ENCODE measurements at places on chromosomes 6 and 20. TPM values are rescaled to one million over a fixed set of nuclear protein-coding genes. Genes with fewer than 3 reads are reported as not detected.

- DNase-seq: no peak
Measured at GRCh38 chr20:17276101-17276500, 49.3 kb downstream of the PCSK2 start.

GRCh38 chr20:53599044-53599362 is 5.4 kb upstream of the ZNF217 start:
- DNase-seq: no peak

DNA sequence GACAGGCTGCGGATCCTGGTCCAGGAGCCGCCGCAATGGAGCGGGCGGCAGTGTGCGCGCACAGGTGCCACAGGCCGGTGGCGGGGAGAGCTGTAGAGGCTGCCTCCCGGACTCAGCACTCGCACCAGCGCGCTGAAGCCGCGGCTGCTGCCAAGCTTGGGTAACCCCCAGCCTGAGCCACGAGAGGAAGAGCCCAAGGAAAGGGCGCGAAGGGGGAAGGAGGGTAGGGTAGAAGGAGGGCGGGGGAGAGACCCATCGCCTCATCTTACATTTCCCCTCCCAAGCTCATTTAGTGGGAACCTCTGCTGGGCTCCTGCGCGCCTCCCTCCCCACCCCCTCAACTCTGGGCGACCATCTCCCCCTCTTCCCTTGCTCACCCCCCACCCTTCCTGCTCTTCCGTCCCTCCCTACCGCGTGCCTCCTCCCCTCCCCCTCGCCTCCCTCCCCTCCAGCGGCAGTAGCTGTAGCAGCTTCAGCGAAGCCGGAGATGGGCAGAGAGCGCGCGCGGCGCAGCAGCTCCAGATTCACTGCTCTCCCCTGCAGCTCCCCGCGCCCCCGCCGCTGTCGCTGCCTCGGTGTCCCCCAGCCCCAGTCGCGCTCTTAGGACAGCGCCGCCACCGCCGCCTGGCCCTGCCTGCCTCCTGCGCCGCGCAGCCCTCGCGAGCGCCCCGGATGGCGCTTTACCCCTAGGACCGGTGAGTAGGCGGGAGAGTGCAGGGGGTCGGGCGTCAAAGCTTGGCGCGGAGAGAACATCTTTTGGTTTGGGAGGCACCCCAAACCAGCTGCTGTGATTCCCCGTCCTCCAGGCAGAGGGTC is at the start of gene FUT9:
Gene FUT9, plus strand, starts transcription at position 457 of the 816 bp plus-strand sequence. CDS start 187,182 bp downstream, outside the sequence.
- peak; percentile 48 for DNase-seq

DNA sequence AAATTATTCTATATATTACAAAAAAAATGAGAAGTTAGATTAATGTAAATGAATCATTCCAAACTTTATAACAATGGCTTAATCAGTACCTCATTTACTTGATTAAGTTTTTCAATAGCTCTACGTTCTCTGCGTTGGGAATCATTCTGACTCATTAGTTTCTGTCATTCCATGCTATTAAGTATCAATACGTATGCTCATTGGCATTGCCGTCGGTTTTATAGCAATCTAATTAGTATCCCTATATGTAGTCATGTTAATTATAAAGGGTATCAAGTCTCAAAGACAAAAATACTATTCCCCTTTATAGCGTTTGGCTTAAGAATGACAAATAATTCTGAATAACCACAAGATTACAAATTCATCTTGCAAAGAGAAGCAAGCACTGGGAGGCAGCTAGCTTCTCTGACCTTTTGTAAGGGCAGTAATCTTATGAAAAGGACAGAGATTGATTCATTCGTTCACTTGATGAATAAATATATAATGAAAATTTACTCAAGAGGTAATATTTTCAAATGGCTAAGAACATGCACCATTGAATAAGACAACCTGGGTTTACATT is 41.8 kb downstream of the OLIG3 start:
- DNase-seq: no peak

- DNase-seq: no peak
Measured at GRCh38 chr6:125810445-125810844, 19.7 kb downstream of the NCOA7 start.

GRCh38 chr6:91664327-91664959 is 1077.6 kb upstream of the MAP3K7 start:
- DNase-seq: no peak

- peak; percentile 41 for DNase-seq
Measured at GRCh38 chr6:36979347-36979742, 6.7 kb downstream of the MTCH1 start.

GRCh38 chr20:45091366-45091765 is 9.6 kb downstream of the KCNS1 start:
- DNase-seq: no peak

- DNase-seq: peak; percentile 36
Measured at GRCh38 chr6:15132854-15133670, 112.8 kb upstream of the JARID2 start.

PNPLA1 gene
- polyA plus RNA-seq: not detected

LRRN4 gene
- polyA plus RNA-seq: 135 TPM

DNA sequence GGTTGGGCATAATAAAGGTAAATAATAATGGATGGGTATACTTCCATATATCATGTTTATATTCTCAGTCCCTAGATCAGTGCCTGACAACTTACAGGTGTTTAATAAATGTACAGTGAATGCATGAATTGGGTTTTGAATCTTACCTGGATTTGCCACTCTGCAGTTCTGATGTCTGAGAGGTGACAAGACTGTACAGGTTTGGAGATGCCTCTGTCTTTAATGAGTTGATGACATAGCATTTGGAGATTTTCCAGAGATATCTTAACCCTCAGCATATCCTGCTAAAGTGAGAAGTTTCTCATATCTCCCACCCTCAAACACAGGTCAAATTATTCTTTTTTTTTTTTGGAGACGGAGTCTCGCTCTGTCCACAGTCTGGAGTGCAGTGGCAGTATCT is 2.2 kb downstream of the ANKS1A start:
- no peak for DNase-seq

- no peak for DNase-seq
Measured at GRCh38 chr6:89596484-89596883, 42.1 kb downstream of the LYRM2 start.

- DNase-seq: no peak
Measured at GRCh38 chr6:157974967-157975366, 6.7 kb upstream of the SYNJ2 start.

GRCh38 chr6:165599596-165600487 is 63.2 kb downstream of the PDE10A start:
- DNase-seq: peak; percentile 33

MLIP gene
- polyA plus RNA-seq: 42.2 TPM

VTA1 gene
- polyA plus RNA-seq: 101 TPM

- DNase-seq: peak; percentile 23
Measured at GRCh38 chr6:4256969-4257368, 121.6 kb upstream of the ECI2 start.

VIP gene
- not detected for polyA plus RNA-seq

DNA sequence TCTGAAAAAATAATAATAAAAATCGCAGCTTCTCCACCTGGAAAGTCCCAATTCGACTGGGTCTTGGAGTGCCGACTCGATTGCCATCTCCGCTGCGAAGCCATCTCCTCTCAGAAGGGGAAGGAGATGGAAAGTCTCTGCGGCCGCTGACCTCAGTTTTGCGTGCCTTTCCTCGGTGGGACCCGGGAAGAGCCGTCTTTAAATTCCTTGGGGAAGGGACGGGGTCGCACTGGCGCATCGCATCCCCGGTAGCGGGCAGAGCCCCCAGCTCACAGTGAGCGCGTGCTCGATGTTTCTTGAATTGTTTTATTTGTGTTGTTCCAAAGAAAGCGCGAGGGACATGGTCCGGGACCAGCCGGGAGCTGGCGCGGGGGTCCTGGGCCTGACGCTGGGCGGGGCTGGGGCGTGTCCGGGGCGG is 270 bp upstream of the TIAM2 start:
- no peak for DNase-seq

DNA sequence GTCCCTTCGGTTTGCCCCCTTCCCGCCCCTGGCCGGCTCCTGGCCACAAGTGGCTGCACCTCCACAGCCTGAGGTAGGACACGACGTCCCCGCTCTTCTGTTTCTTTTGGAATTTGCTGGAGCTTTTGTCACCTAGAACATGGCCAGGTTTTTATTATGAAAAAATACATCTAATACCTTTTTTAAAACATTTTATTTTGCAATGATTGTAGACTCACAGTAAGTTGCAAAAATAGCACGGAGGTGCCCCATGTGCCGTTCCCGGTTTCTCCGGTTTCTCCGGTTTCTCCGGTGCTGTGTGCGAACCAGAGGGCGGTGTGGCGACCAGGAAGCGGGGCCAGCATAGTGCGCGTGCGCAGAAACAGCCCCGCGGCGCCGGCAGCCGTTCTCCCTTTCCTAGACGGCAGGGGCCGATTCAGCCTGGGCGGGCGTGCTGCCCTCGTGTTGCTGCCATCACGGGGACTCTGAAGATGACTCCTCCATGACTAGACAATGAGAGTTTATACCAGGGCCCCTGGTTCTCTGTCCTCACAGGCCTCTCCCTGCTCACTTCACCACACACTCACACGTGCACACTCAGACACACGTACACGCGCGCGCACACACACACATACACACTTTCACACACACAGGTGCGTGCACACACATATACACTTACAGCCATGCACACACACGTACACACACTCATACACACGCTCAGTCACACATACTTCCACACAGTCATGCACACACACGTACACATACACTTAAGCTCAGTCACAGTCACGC is 102.1 kb downstream of the TMEM242 start:
- DNase-seq: peak; percentile 79

GRCh38 chr6:143677891-143678791 is at the start of gene PHACTR2:
PHACTR2 (plus strand) TSS chr6:143677965; CDS start chr6:143678164, 199 bp downstream.
- DNase-seq: peak; percentile 89

GRCh38 chr6:33587529-33587928 is 7.5 kb upstream of the BAK1 start:
- DNase-seq: no peak

DNA sequence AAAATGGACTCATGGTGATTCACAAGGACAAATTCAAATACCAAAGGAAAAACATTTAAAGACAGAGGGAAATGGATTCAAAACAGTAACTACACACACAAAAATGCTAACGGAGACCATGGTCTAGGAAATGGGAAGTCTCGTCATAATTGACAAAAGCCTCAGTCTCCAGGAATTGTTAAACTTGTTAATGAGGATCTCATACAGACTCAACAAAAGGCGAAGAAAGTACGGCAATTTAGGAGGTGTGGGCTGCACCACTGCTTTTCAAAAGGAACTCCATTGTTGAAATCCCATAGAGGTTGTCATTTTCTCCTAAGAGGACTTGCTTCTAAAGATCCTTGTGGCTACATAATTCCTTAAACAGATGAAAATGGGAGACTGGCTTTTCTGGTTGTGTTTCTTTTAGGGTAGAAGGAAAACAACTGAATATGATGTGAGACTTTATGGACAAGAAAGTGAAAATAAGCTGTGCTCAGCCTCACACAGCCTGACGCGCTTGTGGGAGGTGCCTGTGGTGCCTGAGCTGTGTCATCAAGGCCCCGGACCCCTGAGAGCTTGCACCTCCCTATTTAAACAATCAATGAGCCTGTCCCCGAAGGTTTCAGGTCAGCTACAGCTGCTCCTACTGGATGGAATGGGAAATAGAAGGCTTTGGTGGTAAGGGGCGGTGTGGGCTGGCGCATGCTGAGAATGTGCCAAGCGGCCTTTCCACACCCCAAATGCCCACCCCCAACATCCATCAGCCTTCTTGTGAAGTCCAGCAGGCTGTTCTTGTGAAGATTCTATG is 2.5 kb upstream of the CLDN20 start:
- DNase-seq: no peak

DNA sequence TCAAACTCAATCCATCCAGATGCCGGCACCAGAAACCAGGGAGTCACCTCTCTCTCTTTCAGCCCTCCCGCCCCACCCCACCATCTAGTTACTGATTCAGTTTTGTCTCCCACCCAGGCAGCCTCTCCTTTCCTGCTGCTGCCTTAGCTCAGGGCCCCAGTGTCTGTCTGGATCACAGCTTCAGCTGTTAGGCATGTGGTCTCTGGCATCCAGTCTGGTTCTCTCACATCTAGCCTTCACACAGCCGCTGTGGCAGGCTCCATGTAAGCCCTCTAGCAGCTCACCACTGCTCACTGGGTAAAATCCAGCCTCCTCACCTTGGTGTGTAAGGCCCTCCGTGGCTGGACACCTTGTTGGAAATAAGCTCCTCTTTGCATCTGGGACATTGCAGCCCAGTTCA is 21.3 kb downstream of the AARS2 start:
- no peak for DNase-seq

MUC22 gene
- not detected for polyA plus RNA-seq

DNA sequence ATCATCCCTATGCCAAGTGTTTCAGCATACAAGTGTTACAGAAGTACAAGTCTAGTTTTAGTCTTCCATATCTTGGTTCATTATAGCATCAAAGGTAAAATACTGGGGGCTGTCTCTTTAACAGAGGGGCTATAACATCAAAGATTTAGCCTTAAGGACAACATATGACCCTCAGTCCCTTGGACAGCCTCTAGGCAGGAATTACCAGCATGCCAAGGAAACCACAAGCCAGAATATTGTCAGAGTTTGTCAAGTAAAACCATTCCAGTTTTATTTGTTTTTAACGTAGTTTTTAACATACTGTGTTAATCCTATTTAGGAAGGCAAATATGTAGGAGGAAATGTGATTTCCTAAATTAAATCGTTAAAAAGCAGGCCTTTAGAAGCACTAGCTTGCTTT is 18.6 kb downstream of the ZKSCAN8 start:
- no peak for DNase-seq

DNA sequence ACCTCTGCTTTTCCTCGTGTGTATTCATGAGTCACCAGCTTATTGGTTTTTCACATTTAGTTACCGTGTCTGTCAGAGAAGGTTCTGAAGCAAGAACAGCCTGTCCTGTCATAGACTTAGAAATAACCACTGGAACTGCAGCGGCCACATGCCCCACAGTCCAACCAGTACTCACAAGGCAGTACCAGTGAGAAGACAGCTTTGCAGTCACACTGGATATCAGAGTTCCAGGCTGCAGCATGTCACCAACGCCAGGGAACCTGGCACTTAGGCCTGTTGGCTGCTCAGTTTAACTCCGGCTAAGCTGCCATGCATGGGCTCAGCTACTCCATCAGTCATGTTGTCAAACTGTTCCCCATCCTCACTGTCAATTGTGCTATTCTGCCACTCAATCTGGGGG is 40.1 kb downstream of the ADNP start:
- DNase-seq: peak; percentile 11

GRCh38 chr20:64254571-64255360 is 782 bp upstream of the PCMTD2 start:
- DNase-seq: no peak

DNA sequence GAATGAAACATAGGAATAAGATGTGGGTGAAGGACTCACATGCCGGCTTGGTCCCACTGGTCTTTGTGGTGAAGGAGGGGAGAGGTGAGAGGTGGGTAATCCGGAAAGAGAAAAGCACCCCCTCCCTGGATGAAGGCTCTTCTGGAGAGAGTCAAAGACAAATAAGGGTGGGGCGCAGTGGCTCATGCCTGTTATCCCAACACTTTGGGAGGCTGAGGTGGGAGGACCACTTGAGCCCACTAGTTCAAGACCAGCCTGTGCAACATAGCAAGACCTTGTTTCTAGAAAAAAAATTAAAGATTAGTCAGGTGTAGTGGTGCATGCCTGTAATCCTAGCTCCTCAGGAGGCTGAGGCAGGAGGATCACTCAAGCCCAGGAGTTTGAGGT is 3.1 kb downstream of the LTB start:
- no peak for DNase-seq

MRPL14 gene
- 165 TPM for polyA plus RNA-seq

SGK2 gene
- polyA plus RNA-seq: not detected

- peak; percentile 16 for DNase-seq
Measured at GRCh38 chr6:106631346-106631745, 2.0 kb downstream of the QRSL1 start.
